ENCODE measurements at places on chromosomes 11 and 22.

GRCh38 chr11:35981581-35981980 lies 37.7 kb downstream of the LDLRAD3 start:
- DNase-seq, result no peak

- no peak for DNase-seq
Measured at GRCh38 chr11:45657496-45658260, 7.7 kb downstream of the CHST1 start.

- DNase-seq, result no peak
Measured at GRCh38 chr11:94379613-94380012, 21.6 kb downstream of the GPR83 start.

- no peak for DNase-seq
Measured at GRCh38 chr11:69211920-69212797, 56.4 kb downstream of the SMIM38 start.

- no peak for DNase-seq
Measured at GRCh38 chr11:65496304-65497140, 2.3 kb upstream of the MALAT1 start.

GRCh38 chr11:32963721-32964120 lies 52.0 kb upstream of the DEPDC7 start:
- no peak for DNase-seq

- DNase-seq, result peak; percentile 47
Measured at GRCh38 chr11:57349491-57350274, 11.5 kb downstream of the P2RX3 start.

GRCh38 chr11:103147627-103148026 lies 38.4 kb downstream of the DYNC2H1 start:
- no peak for DNase-seq

- DNase-seq, result no peak
Measured at GRCh38 chr11:108498046-108498815, at the start of gene POGLUT3. Gene POGLUT3 (minus strand): TSS chr11:108498384. CDS start chr11:108498366, 18 bp downstream.

DNA sequence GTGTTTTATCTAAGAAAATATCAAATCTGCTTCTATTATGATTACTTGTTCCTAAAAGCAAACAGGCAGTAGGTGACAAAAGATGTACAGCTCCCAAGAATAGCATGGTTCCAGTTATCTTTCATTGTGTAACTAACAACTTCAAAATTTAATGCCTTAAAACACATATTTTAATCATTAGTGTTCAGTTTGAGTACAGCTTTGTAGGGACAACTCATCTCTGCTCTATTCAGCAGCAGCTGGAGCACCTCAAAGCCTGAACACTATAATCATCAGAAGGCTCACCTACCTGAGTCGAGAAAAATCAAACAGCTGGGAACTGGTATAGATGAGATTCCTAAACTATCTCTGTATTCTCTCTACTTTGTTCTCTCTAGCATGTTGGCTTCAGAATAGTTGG lies 24.3 kb upstream of the OR5B12 start:
- no peak for DNase-seq

DNA sequence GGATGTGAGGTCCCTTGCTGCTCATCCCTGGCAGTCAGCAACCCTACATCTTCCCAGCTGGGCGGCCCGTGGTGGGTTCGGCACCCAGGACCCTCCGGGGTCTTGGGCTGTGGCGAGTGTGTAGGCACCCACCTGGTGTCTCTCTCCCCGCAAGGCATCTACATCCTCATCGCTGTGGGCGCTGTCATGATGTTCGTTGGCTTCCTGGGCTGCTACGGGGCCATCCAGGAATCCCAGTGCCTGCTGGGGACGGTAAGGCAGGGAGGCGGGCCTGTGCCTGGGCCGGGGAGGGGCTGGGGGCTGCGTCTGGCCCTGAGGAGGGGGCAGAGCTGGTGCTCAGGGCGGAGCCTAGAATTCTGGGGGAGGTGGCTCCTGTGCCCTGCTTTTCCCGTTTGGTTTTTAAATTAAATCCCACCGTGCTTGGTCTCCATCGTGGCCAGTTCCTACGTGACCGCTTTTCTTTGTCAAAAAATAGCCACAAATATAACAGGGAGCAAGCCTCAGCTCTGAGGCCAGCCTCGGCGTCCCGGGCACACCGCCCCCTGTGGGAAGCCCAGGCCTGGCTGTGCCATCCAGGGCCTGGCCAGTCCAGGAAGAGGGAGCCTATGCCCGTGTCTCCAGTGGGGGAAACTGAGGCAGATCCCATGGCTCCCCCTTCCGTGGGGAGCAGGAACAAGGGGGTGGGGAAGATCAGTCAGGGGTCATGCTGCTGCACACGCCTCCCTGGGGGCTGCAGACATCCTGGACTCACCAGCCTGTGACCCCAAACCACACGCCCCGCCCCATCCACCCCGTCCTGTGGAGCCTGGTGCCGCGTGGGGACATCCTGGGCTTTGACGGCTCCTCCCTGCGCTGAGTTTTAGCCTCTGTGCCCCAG lies 6.4 kb upstream of the TSSC4 start:
- DNase-seq, result no peak

- no peak for DNase-seq
Measured at GRCh38 chr22:44067901-44068300, 43.8 kb downstream of the PARVB start.

- no peak for DNase-seq
Measured at GRCh38 chr11:45648931-45649330, 16.5 kb downstream of the CHST1 start.

DNA sequence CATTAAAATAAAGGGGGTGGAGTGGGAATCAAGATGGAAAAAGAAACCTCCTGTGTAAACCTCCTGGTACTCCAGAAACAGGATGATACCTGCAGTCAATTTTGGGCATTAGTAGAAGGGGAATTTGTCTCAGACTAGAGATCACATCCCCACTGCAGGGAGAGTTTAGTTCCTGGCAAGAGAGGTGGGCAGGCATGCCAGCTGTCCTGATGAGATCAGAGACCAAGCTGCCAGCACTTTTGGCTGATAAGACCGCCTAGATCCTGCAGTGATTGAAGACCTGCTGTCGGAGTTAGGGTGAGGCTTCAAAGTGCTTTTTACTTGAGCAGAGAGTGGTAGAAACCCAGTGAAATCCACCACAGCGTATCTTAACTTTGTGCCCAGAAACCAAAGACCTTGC lies 29.7 kb upstream of the NELL1 start:
- no peak for DNase-seq

GRCh38 chr11:120219232-120219937 lies 8.6 kb downstream of the OAF start:
- DNase-seq, result no peak

GRCh38 chr22:29470159-29470855 lies 9.7 kb upstream of the NEFH start:
- peak; percentile 36 for DNase-seq

DNA sequence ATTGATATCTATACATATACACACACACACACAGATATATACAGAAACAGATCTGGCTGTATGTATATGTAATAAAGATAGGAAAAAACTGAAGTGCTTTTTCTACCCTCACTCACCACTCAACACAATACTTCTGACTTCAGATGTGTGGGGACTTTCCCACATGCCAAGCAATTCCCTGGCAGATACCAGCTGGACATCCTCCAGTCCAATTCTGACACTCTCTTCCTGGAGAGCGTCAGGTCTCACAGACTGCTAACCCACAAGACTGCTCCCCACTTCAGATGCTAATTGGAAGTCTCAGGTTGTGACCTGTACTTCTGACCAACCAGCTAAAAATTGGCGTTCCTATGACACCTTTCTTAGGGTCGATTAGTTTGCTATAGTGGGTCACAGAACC lies 140.6 kb downstream of the ATG16L2 start:
- no peak for DNase-seq

DNA sequence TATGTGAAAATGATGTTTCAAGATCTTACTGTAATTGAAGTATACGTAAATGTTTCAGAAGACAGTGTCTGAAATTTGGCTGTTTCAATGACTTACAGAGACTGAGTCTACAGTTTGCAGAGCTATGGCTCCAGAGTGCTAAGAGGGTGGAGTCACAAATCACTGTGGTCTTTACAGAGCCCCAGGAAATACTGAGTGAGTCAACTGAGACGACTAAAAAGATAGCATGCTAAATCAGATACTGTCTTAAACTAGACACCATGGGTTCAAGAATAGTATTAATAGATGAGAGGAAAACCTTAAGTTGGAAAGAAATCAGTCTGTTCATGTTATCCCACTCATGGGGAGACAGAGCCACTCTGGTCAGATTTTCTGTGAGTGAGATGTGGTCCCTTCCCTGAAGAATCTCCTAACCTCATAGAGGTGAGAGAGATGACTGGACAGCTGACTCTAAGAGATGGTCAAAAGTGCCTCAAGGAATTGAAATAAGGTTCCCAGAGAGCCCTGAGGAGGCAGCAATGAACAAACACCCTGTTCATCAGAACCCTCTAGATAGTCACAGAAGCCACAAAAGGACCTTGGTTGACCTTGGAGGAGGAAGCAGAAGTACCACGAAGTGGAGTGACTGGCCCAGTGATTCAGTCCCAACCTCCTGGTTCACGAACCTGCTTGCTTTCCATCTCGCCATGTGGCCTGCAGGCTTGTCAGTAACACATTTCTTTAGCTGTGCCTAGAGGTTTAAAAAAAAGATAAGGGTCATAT lies 30.2 kb downstream of the C11orf91 start:
- DNase-seq, result no peak

DNA sequence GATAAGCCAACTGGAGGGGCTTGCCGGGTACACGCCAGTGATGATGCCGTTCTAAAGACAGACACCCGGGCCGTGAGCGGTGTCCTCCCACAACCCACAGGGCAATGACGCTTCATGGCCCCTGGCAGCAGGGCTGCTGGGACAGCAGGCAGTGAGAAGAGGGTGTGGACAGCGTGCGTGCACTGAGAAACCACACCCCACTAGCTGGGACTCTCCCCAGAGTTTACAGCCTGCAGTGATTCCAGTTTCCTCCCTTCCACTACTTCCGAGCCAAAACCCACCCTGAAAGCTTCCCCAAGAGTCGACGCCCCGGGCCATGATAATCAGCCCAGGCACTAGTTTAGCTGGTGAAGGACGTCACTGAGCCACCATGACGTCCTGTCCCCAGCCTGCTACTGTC lies 29.2 kb downstream of the CPT1A start:
- DNase-seq, result no peak

GRCh38 chr11:73192272-73192671 lies 25.8 kb upstream of the P2RY2 start:
- DNase-seq, result no peak

DNA sequence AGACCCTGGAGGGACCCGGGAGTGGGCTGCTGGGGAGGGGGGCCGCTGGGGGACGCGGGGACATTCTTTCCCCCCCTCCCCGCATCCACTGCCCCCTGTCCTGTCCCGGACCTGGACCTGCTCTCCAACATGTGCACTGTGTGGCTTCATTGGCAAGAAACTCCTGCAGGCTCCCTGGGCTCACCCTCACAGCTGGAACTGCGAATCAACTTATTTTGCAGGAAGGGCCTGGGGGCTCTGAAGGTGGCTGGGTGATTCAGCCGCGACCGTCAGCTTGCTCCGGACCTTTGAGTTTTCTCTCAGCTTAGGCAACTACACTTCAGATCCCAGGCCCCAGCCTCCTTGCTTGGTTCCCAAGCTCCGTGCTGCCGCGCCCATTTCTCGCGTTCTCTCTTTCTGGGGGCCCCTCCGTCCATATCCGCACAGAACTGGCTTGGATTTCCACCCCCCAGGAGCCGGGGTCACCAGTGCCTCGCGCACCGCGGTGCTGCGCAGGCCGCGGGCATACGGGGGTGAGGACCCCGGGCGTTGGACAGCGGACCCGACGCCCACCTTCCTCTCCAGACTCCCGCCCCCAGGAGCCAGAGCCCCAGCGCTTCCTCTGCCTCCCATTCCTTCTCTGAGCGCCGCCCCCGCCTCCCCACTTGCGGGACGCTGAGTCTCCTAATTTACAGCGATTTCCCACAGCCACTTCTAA lies 471 bp upstream of the AHNAK start:
- DNase-seq, result no peak

- DNase-seq, result no peak
Measured at GRCh38 chr11:132445859-132446291, 1075.5 kb downstream of the NTM start.

GRCh38 chr22:42174062-42174461 lies 43.5 kb upstream of the CYP2D6 start:
- DNase-seq, result no peak

DNA sequence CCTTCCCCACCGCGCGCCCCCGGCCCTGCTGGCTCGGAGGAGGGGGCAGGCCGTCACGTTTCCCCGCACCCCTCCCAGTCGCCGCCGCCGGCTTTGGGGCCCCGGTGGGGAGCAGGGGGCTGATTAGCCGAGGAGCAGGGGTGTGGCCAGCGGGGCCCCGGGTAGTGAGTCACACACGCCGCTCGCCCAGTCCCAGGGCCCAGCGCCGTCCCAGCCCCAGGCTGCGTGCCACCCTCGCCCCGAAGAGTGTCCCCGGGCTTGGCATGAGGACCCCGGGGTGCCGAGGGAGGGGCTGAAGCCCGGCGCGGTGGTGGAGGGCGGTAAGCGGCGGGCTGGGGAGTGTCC lies 34.4 kb downstream of the PRDM11 start:
- peak; percentile 16 for DNase-seq

- DNase-seq, result no peak
Measured at GRCh38 chr11:87031433-87032170, 6.1 kb upstream of the TMEM135 start.

DNA sequence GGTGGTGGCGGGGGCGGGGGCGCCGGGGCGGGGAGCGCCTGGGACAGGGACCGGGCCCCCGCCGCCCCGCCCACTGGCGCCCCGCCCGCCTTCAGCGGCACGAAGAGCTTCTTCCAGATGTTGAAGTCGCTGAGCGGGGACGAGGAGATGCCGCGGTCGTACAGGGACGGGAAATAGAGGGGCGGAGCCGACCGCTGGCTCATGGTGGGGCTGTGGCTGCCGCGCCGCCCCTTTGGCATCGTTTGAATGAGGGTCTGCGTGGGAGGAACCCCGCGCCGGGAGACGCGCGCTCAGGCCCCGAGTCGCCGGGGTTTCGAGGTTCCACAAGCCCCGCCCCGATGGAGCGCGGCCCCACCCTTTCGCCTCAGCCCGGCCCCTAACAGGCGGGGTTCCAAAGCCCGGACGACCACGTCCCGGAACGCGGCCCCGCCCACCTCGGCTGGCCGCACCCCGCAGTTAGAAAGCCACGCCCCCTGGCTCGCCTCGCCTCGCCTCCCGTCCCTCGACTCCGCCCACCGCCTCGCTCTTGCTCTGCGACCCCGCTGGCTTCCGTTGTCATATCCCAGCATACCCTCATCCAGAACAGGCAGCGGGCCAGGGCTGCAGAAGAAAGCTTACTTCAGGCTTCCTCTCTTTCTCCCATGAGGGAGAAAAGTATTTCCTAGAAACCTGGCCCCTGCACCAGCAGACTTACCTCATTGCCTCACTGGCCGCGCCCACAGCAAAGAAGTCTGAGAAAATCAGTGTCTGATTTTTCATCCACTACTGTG lies at the start of gene C11orf91:
C11orf91 (minus strand) TSS at position 325 of the 770 bp plus-strand sequence; CDS start at position 239, 86 bp downstream.
- peak; percentile 84 for DNase-seq

GRCh38 chr11:28684011-28684586 lies 575.9 kb downstream of the METTL15 start:
- no peak for DNase-seq

DNA sequence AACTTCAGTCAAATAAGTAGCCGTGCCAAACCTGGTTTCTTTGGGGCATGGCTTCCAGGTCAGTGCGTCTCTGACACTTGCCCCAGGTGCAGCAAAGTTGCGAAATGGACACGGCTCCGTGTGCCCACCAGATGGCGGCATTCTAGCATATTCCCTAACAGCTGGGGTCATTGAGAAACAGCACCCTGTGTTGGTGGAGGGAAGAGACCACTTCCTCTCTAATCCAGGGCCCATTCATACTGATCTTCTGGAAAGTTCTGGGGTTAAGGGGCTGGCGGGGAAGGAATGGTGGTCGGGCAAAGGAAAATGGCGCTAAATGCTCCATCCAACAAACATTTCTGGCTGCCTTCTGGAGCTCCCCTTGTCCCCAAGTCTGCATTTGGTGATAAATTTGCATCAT lies 141.2 kb upstream of the TIMP3 start:
- no peak for DNase-seq

All from stimulated activated CD8-positive, alpha-beta memory T cell treated with anti-CD3 and anti-CD28 coated beads, Interleukin-2, amount 100 ng/mL, for 1 hour (primary cell).